ENCODE measurements at places on chromosomes 2 and 18.

- no peak for DNase-seq
Observed at GRCh38 chr2:202638721-202639120, 4.0 kb downstream of the FAM117B start.

GRCh38 chr18:24089076-24089475 is 49.8 kb upstream of the CABYR start:
- DNase-seq = no peak

DNA sequence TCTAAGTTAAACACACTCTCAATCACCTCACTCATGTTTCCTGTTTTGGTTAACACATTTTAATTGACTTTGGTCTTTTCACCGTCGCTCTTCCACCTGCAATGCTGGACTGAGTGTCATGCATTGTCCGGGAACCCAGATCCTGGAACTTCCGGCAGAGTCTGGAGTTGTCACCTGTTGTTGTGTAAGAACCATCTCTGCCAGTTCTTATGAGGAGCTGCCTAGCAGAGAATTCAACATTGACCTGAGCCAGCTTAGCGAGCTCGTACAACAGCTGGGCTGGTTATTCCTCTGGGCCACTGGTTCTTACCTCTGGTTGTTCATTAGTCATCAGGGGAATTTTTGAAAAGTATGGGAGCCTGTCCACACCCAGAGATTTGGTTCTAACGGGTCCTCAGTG is 75.7 kb downstream of the BCL2L11 start:
- no peak for DNase-seq

DNA sequence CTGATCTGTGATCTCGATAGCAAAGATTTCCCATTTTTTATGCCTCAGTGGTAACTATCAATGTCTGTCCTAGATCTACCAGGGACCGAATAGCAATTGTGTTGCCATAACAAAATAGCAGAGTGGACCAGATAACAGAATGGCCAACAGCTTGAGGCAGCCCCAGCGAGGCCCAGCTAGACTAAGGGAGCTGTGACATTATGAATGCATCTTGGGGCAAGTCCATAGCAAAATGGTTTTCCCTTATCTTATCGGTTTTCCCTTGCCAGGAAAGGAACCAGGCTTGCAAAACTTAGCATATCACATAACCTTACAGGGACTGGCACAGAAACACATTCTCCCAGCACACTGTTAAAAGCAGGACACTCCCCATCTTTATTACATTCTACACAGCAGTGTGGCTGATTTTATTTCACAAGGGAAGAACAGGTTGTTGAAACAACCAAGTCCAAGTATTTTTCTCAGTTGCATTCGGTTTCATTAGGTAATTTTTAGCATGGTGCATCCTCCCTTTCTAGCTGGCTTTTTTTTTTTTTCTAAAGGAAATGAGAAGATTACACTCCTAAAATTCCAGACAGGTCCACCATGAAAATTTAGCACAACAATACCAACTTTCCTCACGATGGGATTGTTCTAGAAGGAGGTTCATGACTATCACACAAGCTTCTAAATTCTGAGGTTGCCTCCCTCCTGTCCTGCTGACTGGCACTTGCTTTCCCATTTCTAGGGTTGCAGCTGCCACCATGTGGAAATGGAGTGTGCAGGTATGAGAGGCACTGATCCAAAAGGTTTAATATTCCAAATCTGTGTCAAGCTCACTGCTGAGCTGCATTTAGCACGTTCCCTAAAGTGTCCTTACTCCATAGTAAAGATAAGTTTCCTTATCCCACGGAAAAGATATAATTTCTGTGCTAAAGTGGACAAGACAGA is 97.0 kb upstream of the SLC35G4 start:
- no peak for DNase-seq

- DNase-seq = no peak
Observed at GRCh38 chr2:71858071-71858470, 289.6 kb downstream of the CYP26B1 start.

DNA sequence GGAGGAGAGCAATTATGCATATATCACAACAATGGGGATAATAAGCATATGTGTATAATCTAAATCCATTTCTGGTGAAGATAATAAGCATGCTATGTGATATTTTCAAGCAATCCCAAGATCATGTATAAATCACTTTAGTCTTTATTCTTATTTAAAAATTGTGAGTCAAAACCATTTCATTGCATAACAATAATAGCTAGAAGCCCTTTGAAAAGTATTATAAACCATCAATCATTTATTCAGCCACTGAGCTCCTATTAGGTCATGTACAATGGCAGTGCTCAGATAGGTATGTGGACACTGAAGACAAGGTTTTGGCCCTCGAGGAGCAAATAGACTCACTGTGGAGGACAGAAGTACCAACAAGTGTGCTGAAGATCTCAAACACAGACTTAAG is 113.1 kb downstream of the CDCA7 start:
- no peak for DNase-seq

- no peak for DNase-seq
Observed at GRCh38 chr2:96800061-96801004, 15.7 kb upstream of the CNNM3 start.

DNA sequence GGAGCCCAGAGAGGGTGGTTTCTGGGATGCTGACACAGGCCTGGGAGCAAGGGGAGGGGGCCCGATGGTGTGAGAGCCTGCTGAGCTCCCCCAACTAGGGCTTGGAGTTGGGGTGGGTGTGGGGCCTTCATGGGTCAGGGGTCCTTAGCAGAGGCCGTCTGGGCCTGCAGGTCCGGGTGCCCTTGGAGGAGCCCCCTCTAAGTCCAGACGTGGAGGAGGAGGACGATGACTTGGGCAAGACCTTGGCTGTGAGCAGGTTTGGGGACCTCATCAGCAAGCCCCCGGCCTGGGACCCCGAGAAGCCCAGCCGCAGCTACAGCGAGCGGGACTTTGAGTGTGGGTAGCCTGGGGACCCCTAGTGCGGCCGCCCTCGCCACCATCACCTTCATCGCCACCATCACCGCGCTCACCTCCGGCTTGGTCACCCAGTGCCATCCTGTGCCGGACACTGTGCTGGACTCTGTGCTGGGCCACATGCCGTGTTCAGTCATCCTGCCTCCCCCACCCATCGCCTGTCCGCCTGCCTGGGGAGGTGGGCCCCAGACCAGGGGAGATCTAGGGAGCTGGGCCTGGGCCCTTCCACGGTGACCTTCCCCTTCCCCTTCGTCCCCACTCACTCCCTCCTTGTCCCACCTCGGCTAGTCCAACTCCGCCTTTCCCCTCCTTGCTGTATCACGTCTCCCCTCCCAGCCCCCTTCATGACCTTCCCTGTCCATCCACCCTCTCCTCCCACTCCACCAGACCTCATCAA is 980 bp downstream of the SLC4A3 start:
- no peak for DNase-seq

GRCh38 chr2:39546937-39547336 is 109.9 kb upstream of the MAP4K3 start:
- no peak for DNase-seq

- no peak for DNase-seq
Observed at GRCh38 chr18:25192065-25192464, 159.9 kb downstream of the ZNF521 start.

GRCh38 chr2:200357845-200358244 is 51.4 kb downstream of the SPATS2L start:
- no peak for DNase-seq

All from stimulated activated CD4-positive, alpha-beta T cell treated with anti-CD3 and anti-CD28 coated beads, Interleukin-2, amount 100 ng/mL, for 24 hours (primary cell).